ENCODE measurements at places on chromosomes 3 and 15. TPM values are rescaled to one million over a fixed set of nuclear protein-coding genes. Genes with fewer than 3 reads are reported as not detected.
A peak's percentile ranks its signal among the peaks of the same experiment; 100 is the strongest.

DNA sequence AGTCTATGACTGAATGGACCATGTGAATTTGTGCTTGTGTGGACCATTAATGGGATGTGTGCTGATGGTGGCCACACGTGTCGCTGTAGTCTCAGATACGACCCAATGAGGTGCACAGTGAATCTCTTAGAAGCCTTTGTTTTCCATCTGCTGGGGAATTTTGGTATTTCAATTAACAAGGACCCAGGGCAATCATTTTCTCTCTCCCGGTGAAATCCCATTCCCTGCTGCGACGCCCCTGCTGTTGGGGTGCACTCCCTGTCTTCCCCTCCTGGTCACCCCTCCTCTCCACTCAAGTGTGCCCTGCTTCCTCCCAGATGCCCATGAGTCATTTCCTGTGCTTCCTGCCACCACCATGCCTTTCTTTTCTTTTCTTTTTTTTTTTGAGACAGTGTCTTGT, 32.7 kb downstream of the EBLN2 start:
- no peaks in the 10 kb centered on the region for H3K27me3 ChIP-seq
- no peak overlapping the region for H3K4me3 ChIP-seq
- no peak for DNase-seq
- H3K36me3 ChIP-seq: no peaks in the 10 kb centered on the region
- H3K27ac ChIP-seq: no peak overlapping the region
- H3K4me1 ChIP-seq: peaks cover 8% of the 10 kb centered on the region

DNA sequence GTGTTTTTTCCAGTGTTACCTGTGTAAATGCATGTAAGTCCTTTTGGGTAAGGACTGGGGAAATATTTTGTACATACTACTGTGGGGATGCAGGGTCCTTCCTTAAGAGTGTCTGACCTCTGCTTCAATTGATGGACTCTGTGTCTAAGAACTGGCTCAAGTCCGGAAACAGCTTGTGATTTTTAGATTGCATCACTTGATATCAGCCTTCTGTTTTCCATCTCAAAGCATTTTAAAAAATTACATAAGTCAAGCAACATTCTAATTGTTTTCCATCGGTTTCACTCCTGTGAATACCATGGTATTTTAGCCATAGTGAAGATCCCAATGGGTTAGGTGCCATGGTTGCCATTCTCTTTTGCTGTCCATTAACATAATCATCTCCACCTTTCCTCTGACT, 597.6 kb downstream of the SQOR start:
- H3K27me3 ChIP-seq: no peaks in the 10 kb centered on the region
- H3K4me3 ChIP-seq: no peak overlapping the region
- DNase-seq: no peak
- H3K4me1 ChIP-seq: no peaks in the 10 kb centered on the region
- no peak overlapping the region for H3K27ac ChIP-seq
- no peaks in the 10 kb centered on the region for H3K36me3 ChIP-seq

GRCh38 chr3:181906338-181906737, 194.6 kb downstream of the SOX2 start:
- no peaks in the 10 kb centered on the region for H3K36me3 ChIP-seq
- H3K27me3 ChIP-seq: no peaks in the 10 kb centered on the region
- H3K4me1 ChIP-seq: no peaks in the 10 kb centered on the region
- no peak for DNase-seq
- H3K4me3 ChIP-seq: no peak overlapping the region
- H3K27ac ChIP-seq: no peak overlapping the region

GRCh38 chr15:100918034-100918689, 995 bp upstream of the LRRK1 start:
- DNase-seq: peak; percentile 80
- peaks cover 24% of the 10 kb centered on the region for H3K27me3 ChIP-seq
- H3K4me3 ChIP-seq: peak overlapping the region; percentile 72
- peak overlapping the region; percentile 28 for H3K27ac ChIP-seq

DNA sequence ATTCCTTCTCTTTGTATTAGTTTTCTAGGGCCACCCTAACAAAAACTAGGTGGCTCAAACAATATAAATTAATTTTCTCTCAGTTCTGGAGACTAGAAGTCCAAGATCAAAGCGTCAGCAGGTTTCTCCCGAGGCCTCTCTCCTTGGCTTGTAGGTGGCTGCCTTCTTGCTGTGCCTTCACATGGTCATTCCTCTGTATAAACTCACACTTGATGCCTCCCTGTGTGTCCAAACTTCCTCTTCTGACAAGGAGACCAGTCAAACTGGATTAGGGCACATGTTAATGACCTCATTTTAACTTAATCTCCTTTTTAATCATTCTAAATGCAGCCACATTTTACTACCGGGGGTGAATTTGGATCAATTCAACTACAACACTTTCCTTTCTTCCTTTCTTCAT, 691.1 kb downstream of the DIPK2A start:
- H3K27me3 ChIP-seq: no peaks in the 10 kb centered on the region
- no peaks in the 10 kb centered on the region for H3K4me1 ChIP-seq
- H3K36me3 ChIP-seq: no peaks in the 10 kb centered on the region
- H3K27ac ChIP-seq: no peak overlapping the region
- no peak for DNase-seq
- H3K4me3 ChIP-seq: no peak overlapping the region

GRCh38 chr15:80384432-80384831, 19.8 kb upstream of the ARNT2 start:
- DNase-seq: no peak
- H3K27ac ChIP-seq: no peak overlapping the region
- no peaks in the 10 kb centered on the region for H3K27me3 ChIP-seq
- H3K4me1 ChIP-seq: no peaks in the 10 kb centered on the region

DNA sequence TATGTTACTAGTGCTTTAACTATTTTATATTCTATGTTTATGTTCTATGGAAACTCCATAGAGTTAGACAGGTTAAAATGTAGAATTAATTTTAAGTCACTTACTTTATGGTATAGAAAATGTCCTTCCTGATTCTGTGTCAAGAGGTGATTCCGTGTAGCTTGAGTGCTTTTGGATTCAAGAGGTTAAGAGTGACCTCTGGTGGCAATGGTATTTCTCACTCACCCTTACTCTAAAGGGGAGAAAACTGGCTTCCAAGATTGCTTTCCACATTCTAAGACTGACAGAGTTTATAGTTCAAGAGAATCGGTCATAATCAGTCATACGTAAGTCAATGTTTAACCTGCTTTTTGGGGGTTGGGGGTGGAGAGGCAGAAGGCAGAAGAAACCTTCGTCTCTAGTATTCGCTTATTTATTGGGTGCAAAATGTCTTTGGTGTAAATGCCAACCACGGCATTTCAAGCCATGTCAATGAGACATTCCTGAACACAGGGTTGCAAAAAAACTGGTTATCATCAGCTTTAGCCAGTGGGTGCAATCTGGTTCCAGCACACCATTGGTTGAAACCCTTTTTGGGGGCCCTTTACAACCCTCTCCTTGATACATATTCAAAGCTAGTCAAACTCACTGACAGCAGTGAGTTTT, 92.0 kb upstream of the VGLL3 start:
- DNase-seq: no peak
- H3K27me3 ChIP-seq: no peaks in the 10 kb centered on the region
- no peaks in the 10 kb centered on the region for H3K4me1 ChIP-seq
- H3K36me3 ChIP-seq: no peaks in the 10 kb centered on the region
- no peak overlapping the region for H3K4me3 ChIP-seq

DNA sequence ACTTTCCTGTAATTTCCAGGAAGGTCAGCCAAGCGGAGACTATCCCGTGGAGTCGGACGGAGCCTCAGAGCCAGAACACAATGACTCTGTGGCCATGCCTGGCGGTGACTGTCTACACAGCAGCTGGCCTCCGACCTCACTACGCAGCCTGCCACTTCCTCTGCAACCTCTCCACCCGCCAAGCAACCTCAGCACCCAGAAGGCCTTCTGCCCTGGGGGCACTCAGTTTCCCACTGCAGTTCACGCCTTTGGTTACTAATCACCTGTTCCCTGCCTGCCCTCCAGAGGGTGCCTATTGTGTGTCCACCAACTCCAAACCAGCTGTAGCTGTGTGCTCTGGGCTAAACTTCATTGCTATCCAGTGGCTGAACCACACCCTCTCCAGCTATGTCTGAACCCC, 44.0 kb downstream of the TM2D3 start:
- no peaks in the 10 kb centered on the region for H3K36me3 ChIP-seq
- peaks cover 27% of the 10 kb centered on the region for H3K4me1 ChIP-seq
- H3K27me3 ChIP-seq: no peaks in the 10 kb centered on the region
- no peak for DNase-seq
- no peak overlapping the region for H3K4me3 ChIP-seq
- no peak overlapping the region for H3K27ac ChIP-seq

DNA sequence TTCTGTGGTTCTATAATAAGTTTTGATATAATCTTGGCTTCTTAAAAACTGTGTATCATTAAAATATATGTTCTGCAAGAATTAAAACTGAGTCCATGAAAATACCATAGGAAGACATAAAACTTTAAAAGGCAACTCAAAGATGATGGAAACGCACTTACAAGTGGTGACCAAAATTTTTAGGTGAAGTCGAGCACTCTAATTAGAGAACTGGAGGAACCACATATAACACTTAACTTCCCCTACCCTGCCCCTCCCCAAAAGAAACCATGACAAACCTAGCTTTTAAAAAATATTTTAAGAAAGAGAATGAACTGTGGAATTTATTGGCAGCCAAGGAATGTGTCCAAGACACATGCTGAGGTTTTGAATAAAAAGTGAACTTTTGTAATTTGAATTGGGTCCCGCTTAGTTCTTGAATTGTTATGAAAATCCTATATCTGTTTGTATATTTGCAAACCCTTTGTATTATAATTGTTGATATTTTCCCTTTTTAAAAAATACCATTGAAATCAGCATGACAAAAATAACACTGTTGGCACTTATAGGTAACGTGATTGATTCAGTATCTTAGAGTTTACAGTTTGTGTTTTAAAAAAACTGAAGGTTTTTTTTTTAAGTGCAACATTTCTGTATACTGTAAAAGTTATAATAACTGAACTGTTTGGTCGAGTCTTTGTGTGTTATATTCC, 7.7 kb downstream of the NR2F2 start:
- no peak for DNase-seq
- no peaks in the 10 kb centered on the region for H3K36me3 ChIP-seq
- H3K4me1 ChIP-seq: peaks cover 14% of the 10 kb centered on the region
- H3K27ac ChIP-seq: peak overlapping the region; percentile 93
- peak overlapping the region; percentile 81 for H3K4me3 ChIP-seq
- H3K27me3 ChIP-seq: peaks cover under 1% of the 10 kb centered on the region

DNA sequence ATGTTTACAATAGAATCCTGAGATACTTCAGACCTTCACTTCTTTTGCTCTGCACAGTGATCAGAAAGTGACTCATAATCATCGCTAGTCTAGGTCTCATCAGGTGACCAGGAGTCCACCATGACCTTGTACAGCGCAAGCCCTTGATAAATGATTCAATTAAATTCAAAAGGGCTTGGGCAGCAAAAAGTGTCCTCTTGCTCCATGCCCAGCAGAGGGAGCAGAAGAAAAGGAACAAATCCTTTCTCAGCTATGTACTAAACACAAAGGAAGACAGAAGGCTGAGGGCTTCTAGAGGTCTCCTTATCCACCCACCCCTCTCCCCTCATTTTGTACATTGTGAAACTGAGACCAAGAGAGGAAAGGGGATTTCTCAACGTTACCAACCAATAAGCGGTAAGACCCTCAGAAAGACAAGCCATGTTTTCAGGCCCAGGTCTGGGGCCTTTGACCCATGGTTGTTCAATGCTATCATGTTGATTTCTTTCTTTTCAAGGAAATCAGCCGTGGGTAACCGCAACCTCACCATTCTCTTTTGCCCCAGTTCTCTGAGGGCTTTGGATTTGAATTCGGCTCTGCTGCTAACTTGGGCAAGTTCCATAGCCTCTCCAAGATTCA, 74.8 kb downstream of the AQP9 start:
- H3K27me3 ChIP-seq: no peaks in the 10 kb centered on the region
- no peaks in the 10 kb centered on the region for H3K36me3 ChIP-seq
- no peak overlapping the region for H3K27ac ChIP-seq

SLC9C1 gene
- total RNA-seq: 1.4 TPM

DPPA2 gene
- total RNA-seq: not detected

ZSCAN2 gene
- 4.8 TPM for total RNA-seq

RASL12 gene
- total RNA-seq: 20.8 TPM

ANKRD63 gene
- total RNA-seq: not detected

DAZL gene
- not detected for total RNA-seq

KCTD6 gene
- 6.5 TPM for total RNA-seq
